ENCODE measurements at places on chromosomes 1 and 21.

DNA sequence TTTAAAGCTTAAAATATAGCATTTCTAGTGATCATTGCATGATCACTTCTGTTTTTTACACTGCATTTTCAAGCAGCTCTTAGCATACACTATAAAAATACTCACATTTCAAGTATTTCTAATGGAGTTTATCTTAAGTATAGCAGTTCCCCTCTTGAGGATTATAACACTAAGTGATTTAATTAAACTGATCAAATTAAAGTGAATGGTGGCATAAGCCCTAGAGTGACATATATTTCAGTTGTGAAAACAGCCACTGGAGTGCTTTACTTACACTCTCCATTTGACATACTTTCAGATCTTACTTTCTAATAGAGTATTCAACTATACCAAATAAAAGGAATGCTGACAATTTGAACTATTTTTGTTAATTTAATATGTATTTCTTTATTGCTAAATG is 623.3 kb upstream of the TMPRSS15 start:
- no peak for DNase-seq

GRCh38 chr1:167638064-167638463 is 8.0 kb downstream of the RCSD1 start:
- no peak for DNase-seq

GRCh38 chr1:245241526-245242130 is 86.8 kb downstream of the KIF26B start:
- DNase-seq: no peak

GRCh38 chr1:91968334-91968733 is 19.1 kb downstream of the BRDT start:
- DNase-seq: no peak

GRCh38 chr1:224897529-224898327 is 31.7 kb upstream of the DNAH14 start:
- no peak for DNase-seq

GRCh38 chr1:168795681-168796080 is 66.7 kb upstream of the DPT start:
- no peak for DNase-seq

- no peak for DNase-seq
These were observed 1.7 kb downstream of the TOR1AIP1 start for GRCh38 chr1:179883745-179884138.

Data from stimulated activated CD8-positive, alpha-beta memory T cell treated with anti-CD3 and anti-CD28 coated beads, Interleukin-15, amount 100 ng/mL, for 24 hours (primary cell).